GM12864 (cell line): ENCODE measurements at places on chromosomes 6 and 20.

GRCh38 chr20:36372666-36373065 lies 66.5 kb downstream of the DLGAP4 start:
- DNase-seq: no peak

- no peak for DNase-seq
These were observed 249.7 kb downstream of the NKAIN2 start for GRCh38 chr6:124053315-124053714.

- DNase-seq: no peak
These were observed 3.0 kb downstream of the IPCEF1 start for GRCh38 chr6:154353626-154354025.

DNA sequence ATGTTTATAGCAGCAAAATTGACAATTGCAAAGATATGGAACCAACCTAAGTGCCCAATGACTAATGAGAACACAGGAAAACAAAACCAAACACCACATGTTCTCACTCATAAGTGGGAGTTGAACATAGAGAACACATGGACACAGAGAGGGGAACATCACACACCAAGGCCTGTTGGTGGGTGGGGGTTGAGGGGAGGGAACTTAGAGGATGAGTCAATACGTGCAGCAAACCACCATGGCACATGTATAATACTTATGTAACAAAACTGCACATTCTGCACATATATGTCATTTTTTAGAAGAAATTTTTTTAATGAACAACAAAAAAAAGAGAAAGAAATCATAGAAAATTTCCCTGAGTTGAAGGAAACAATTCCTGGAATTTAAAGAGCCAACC lies 3.9 kb downstream of the EPM2A start:
- no peak for DNase-seq

- DNase-seq: no peak
These were observed 18.5 kb downstream of the PSMG4 start for GRCh38 chr6:3277251-3277650.
